ENCODE measurements at places on chromosomes 1 and 21.

DNA sequence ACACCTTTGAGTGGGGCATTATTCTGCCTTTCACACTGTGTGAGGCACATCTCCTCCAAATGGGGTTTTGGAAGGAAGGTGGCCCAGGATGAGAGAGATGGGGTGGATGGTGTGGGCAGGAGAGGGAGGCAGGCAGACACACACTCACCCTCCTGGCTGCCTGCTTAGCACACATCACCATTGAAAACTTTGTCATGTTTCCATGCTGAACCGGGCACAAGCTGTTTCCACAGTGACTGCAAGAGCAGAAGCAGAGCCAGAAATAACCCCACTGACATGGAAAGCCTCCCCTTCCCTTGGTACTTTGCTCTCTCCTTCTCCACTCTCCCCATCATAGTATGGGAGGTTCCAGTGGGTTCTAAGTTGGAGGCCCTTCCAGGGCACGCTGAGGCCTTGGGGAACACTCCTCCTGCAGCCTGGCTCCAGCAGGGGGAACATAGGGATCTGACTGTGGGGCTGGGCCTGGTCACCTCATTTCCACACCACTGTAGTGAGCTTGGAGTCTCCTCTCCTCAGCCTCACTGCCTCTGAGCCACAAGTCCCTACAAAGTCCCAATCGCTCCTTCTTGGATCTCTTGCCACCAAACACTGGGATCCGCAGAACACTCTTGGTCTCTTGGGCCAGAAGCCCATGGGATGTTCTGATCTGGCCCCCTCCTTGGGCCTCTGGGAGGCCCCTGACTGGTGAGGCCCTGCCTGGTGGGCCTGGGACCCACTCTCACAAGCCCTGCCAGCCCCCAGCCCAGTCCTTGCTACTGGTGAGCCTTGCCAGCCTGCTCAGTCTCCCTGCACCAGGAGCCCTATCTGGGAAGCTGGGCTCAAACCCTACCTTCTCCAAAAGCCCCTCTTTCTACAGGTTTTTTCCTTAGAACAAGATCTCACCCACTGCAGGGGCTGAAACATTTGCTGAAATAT is 163.0 kb upstream of the EDN2 start:
- no peak for DNase-seq

- no peak for DNase-seq
Measured at GRCh38 chr1:53622531-53622930, 116.4 kb downstream of the GLIS1 start.

DNA sequence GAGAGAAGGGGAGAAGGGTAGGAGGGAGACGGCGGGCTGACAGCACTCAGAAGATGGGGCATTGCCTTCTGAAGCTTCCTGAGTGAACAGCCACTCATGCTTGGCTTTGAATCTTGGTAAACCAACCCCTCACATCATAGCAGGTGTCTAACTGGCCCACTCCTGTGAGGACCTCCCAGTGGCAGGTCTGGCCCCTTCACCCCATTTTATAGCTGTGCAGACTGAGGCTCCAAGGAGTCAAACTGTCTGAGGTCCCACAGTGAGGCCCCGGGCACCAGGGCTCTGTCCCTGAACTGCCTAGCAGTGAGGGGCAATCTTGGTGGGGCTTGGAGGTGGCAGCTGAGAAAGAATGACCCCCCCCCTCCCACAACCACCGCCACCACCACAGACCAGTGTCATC is 41.0 kb downstream of the SDC3 start:
- no peak for DNase-seq

- DNase-seq = no peak
Measured at GRCh38 chr21:42660118-42660470, 6.7 kb downstream of the PDE9A start.

GRCh38 chr1:193102662-193103061 is 2.6 kb downstream of the GLRX2 start:
- no peak for DNase-seq

DNA sequence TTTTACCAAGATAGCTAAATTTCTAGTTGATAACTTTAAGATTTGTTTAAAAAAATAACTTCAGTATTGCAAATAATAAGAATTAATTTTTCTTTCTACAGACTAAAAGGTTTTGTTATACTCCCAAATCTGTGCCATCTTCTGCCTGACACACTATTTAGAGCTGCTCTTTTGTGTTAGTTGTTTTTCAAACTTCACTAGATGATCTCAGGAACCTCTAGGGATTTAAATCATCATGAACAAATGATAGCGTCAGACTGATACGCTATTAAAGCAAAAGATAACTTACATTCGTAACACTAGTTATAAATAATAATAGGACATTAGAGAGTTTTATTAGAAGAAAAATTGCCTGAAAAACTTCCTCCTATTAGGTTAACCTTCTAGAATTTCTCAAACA is 243.1 kb upstream of the CXADR start:
- DNase-seq = no peak

GRCh38 chr1:236830560-236830959 is 35.5 kb downstream of the MTR start:
- DNase-seq = no peak

DNA sequence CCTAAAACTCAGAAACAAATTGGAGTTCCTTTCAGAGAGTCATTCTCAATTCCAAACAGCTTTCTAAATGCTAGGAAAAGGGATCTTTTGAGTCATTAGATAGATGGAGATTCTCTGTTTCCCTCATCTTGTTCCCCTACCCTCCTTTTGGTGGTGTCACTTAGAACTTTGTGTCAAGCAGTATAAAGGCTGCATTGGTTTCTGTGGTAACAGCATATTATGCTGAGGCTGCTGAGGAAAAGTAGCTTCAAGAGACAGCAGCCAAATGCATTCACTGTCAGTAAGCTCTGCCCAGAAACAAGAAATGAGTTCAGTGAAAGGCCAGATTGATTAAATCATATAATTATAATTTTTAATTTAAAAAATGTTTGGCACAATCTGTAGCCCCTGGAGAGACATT is 144.1 kb downstream of the LRRC40 start:
- no peak for DNase-seq

GRCh38 chr1:28241638-28242241 is 5.8 kb downstream of the ATP5IF1 start:
- no peak for DNase-seq

DNA sequence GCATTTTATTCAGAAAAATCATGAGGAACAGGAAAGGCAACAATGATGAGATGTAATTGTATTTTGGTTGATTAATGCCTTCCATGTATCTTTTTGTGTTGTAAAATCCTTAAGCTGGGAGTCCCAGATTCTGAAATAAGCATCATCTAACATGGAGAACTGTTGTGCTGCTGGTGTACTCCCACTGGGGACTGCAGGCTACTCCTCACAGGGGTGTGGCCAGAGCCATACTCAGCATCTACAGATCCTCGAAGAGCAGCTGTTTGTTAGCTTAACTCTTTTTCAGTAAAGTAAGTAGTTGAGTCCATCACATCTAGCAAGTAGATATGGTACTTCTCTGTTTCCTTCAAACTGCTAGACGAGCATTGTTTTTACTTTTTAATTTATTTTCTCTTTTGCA is 358.0 kb downstream of the BRINP3 start:
- DNase-seq = no peak

- no peak for DNase-seq
Measured at GRCh38 chr1:246959944-246960693, 28.4 kb upstream of the AHCTF1 start.

DNA sequence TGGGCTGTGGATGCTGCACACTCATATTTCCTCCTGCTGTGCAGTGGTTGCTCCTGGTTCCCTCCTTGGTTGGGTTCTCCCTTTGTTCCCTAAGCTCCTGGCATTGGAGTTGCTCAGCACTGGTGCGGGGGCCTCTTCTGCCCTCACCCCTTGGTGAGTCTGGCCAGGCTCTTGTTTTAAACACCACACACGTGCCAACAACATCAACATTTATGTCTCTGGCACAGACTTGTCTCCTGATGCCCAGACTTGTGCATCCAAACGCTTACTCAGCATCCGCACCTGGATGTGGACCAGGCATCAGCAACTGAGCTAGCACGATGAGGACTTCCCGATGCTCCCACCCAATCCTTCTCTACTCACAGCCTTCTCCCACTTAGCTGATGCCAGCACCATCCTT is 627.6 kb downstream of the NPHP4 start:
- no peak for DNase-seq

- peak; percentile 12 for DNase-seq
Measured at GRCh38 chr1:22428672-22429071, 23.0 kb upstream of the ZBTB40 start.

- no peak for DNase-seq
Measured at GRCh38 chr1:74629283-74629682, 44.3 kb downstream of the ERICH3 start.

GRCh38 chr1:153661111-153661708 is 2.7 kb downstream of the SNAPIN start:
- DNase-seq = no peak

- no peak for DNase-seq
Measured at GRCh38 chr1:100411574-100411973, 59.3 kb downstream of the CDC14A start.

DNA sequence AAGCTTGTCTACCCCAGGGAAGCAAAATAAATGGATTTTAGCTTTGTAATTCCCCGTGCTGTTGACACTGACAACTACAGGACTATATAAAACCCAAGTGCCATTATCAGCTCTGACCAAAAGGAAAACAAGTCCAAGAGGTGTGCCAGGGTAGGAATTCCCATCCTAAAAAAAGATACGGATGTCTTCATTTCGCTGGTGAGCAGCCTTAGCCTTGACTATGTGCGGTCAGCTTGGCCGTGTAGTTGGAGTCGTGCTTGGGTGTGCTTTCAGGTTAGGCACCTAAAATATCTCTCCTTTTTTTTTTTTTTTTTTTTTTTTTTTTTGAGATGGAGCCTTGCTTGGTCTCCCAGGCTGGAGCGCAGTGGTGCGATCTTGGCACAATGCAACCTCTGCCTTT is 28.9 kb upstream of the ACTN2 start:
- no peak for DNase-seq

DNA sequence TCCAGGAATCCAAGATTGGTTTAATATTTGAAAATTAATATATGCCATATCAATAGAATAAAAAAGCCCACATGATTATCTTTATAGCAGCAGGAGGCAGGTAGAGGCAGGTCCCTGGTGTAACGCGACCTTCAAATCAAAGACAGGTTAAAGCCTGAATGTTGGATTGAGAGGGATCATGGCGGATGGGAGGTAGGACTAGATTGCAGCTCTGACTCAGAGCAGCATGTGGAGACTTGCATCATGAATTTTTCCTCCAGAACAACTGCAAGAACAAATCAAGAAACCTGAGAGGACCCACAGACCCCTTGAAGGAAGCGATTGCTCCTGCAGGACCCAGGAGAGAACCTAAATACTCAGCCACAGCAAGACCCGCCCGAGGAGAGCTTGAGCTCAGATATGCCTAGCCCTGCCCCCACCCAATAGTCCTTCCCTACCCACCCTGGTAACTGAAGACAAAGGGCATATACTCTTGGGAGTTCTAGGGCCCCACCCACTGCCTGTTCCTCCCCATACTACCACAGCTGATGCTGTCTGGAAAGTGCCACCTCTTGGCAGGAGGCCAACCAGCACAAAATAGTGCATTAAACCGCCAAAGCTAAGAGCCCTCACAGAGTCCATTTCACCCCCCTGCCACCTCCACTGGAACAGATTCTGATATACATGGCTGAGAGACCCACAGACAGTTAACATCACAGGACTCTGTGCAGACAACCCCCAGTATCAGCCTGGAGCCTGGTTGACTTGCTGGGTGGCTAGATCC is 19.5 kb downstream of the S100B start:
- DNase-seq = peak; percentile 22

GRCh38 chr1:227886503-227886961 is 61.2 kb downstream of the WNT9A start:
- DNase-seq = no peak

DNA sequence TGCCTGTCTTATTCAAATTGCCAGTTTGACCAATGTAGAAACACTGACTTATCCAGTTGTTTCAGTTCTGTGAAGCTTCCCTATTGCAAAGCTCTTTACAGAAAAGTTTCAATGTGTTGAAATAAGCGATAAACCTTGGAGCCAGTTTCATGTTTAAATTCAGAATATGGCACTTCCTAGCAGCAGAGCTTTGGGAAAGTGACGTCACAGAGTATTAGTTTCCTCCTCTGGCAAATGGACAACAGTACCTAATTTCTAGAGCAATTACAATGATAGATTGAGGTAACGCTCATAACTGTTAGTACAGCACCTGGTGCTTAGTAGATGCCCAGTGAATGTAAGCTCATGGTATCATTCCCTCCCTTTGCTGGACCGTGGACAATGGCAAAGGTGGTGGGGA is 527.5 kb upstream of the DAB1 start:
- DNase-seq = no peak

GRCh38 chr1:156668801-156669637 is 8.2 kb downstream of the NES start:
- DNase-seq = no peak

GRCh38 chr1:84242641-84243040 is 58.9 kb upstream of the SAMD13 start:
- DNase-seq = no peak

DNA sequence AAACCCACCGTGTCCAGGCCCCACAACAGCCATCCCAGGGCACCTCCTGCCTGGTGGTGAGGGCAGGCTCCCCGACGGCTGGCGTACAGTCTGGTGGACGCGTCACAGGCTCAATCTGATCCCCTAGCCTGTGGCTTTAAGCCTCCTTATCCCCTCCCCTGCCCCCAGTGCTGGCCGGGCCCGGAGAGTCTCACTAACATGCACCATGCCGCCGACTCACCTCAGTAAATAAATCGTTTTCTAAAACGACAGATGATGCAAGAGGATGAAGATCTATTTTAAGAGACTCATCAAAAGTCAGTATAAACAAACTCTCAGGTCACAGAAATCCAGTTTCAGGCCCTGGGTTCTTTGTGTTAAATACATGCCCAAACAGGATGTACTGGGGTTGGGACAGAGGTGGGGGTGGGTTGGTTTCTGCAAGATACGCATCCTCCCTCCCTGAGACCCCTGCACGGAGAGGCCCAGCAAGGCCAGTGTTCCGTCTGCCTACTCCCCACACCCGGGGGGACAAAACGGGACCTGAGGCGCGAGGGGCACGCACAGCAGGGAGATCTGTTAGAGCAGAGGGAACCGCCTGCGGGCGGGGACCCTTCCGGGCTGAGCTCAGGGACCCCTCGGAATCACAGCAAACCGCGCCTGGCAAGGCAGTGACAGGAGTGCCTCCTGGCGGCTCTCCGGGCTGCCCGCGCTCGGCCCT is 3.1 kb downstream of the PANK4 start:
- no peak for DNase-seq

DNA sequence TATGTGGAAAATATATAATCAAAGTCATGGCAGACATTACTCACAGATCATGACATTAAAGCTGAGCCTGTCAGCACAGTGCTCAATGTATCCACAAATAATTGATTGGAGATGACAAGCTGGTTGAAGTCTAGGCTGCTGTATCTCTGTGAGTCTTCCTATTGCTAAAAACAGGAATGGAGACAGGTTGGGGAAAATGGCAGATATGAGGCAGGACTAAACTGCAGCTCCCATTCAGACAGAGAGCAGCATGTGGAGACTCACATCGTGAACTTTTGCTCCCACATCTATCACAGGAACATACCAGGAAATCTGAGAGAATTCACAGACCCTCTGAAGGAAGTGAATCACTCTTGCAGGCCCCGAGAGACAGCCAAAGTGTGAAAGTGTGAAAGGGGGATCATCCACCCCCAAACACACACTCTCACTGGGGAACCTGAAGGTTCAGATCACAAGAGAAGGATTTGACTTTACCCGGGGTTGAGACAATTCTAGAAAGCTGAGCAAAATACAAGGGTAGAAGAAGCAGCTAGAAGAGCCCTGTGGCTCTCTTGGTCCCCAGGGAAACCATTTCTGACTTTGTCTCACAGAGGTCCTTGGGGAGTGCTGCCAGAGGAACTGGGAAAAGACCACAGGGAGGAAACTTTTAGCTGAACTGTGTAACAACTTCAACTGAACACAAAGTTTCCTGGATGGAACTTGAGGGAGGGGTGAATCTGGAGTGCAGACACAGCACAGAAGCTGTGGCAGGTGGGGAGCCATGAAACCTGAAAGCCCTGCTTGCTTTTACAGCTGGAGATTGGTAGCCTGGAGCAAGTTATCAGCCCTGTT is 173.4 kb downstream of the S1PR1 start:
- no peak for DNase-seq

Data from DMS153 (cell line).